Colonic mucosa (tissue), 4 donors: ENCODE measurements at places on chromosomes 13 and 19. TPM values are rescaled to one million over a fixed set of nuclear protein-coding genes. Genes with fewer than 3 reads are reported as not detected.

GRCh38 chr19:16778796-16779411, 50.3 kb upstream of the SIN3B start:
- H3K36me3 ChIP-seq, result no peaks in the 10 kb centered on the region
- H3K4me3 ChIP-seq, result no peak overlapping the region
- no peaks in the 10 kb centered on the region for H3K27me3 ChIP-seq
- no peaks in the 10 kb centered on the region for H3K4me1 ChIP-seq

DNA sequence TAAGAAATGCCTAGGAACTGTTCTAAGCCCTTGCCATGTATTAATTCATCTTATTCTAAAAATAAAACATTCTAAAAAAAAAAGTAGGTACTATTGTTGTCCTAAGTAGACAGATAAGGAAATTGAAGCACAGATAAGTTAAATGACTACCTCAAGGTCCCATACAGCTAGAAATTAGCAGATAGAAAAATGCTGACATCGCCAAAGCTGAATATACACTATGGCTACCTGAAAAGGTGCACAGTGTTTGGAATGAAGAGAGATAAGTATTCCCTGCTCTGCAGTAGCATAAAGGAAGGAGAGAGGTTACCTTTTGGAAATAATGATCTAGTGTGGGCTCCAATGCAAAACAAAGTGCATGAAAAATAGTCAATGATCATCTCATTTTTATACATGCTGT, 65.3 kb downstream of the DCT start:
- no peak for DNase-seq
- H3K36me3 ChIP-seq, result no peaks in the 10 kb centered on the region
- no peaks in the 10 kb centered on the region for H3K4me1 ChIP-seq

DNA sequence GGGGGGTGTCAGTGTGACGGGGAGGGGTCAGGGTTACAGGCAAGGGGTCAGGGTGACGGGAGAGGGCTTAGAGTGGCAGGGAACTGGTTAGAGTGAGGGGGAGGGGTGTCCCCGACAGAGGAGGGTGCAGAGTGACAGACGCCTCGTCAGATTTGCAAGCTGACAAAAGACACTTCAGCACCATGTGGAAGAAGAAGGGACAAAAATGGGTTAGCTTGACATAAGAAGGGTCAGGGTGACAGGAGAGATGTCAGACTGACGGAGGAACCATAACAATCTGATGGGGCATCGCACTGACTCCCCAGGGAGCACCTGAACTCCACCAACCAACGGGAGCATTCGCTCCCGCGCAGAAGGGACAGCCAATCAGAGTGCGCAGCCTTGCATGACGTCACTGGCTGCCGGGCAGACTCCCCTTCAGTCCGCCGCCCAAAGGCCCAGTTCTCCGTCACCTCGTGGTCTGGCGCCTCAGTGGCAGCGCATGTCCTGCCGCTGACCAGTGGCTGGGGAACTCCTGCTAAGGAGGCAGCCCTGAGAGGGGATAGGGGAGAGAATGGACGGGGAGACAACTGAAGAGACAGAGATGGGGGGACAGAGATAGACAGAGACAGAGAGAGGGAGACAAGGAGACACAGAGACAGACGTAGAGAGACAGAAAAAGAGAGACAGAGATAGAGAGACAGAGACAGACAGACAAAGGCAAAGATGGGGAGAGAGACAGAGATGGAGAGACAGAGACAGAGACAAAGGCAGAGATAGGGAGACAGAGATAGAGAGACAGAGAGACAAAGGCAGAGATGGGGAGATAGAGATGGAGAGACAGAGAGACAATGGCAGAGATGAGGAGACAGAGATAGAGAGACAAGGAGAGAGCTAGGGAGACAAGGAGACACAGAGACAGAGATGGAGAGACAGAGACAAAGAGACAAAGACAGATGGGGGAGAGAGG, 30.2 kb downstream of the C19orf81 start:
- no peak overlapping the region for H3K4me3 ChIP-seq
- H3K27me3 ChIP-seq, result no peaks in the 10 kb centered on the region
- DNase-seq, result peak; percentile 67
- no peaks in the 10 kb centered on the region for H3K36me3 ChIP-seq
- no peak overlapping the region for H3K27ac ChIP-seq

DNA sequence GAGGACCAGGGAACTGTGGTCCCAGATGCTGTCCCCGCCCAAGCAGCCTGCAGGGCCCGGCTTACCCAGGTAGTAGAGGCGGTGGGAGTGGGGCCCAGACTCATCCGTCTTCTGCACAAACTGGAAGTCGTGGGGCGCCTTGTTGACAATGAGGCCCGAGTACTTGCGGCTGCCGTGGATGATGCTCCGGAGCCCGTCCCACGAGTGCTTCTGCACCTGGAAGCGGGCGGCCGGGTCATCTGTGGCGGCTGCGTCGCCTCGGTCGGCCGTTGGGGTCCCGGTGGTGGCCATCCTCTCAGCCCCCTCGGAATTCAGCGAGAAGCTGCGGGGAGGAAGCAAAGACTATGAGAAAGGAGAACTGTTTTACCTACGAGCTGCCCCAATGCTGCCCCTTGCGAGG, 9.6 kb downstream of the DPP9 start:
- peaks cover 10% of the 10 kb centered on the region for H3K36me3 ChIP-seq
- no peak for DNase-seq
- H3K27ac ChIP-seq, result peak overlapping the region; percentile 68
- H3K4me1 ChIP-seq, result no peaks in the 10 kb centered on the region

SLC46A3 gene
- total RNA-seq, result 30.5 TPM

POU2F2 gene
- total RNA-seq, result 2.1 TPM

ERFL gene
- 0.42 TPM for total RNA-seq
